ENCODE measurements at places on chromosomes 5 and 9.
A peak's percentile ranks its signal among the peaks of the same experiment; 100 is the strongest.

DNA sequence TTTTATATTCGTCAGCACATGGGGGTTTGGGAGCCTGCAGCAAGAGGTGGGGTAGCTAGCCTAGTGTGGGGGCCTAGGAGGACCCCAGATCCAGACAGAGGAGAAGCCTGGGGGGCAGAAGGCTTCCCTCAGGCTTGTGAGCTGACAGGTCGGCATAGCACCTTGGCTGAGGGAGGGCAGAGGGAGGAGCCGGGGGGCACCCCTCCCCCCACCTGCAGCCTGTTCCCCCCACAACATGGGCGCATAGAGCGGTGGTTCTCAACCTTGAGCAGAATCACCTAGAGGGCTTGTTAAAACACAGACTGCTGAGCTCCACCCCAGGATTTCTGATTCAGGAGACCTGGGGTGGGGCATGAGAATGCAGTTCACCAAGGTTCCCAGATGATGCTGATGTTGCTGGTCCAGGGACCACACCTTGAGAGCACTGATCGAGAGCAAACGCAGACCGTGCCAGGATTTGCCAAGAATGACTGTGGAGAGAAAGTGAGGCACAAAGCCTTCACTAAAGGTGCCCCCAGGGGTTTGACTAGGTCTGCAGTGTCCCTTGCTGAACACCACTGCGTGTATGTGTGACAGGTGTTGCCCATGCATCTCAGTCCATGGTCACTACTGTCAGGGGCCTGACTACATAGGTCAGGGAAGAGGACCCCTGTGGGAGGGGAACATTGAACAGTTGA lies 163.3 kb downstream of the MACROH2A1 start:
- no peak for DNase-seq

DNA sequence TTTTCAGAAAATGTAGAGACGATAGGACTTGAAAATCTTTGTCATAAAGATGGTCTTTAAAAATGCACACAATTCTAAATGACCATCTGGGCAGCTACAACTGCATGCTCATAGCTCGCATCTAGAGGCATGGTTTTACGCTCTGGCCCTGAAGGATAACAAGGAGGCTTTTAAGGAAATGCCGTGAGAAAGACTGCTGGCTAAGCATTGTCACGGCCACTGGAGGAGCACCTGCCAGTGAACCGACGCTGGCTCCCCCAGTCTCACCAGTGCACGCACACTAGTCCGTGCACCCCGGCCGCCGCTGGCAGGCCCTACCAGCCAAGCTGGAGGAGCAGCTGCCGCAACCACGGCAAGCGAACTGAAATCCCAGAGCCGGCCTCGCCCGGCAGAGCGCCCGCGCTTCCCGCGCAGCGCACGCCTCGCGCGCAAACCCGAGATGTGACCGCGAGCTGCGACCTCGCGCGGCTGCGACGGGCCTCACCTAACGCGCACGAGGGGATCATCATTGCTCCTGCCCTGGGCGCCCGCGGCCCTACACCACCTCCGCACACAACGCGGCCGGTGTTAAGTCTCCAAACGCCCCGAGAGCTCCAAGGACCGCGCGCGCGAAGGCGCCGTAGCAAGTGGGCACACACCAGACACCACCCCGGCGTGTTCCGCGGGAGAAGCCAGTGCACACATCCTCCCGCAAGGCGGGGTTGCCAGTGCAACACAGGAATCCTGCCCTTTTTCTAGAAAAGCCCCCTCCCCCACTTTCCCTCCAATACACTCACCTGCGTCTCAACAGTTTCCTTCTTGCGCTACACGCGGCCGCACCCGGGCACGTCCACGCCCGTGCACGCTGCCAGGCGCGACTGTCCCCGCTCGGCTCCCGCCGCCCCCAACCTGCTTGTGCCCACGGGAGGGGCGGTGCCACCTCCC lies 5.3 kb downstream of the ELAVL2 start:
- no peak for DNase-seq

DNA sequence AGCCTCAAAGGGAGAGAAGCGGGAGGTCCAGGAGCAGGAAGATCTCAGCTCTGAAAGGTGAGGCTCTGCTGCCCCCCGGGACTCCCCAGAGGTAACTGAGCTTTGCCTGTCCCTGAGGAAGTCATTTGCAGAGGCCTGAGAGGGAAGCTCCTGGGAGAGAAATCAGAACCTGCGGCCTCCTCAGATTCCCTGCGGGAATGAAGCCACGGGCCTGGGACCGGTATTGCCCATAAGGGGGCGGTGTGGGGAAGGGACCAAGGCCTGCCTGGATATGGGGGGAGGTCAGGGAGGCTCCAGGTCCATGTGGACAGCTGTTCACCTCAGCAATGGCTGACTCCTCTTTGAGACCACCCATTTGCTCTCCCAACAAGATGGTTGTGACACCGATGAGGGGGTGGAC lies 1.3 kb downstream of the SPATA31E1 start:
- no peak for DNase-seq

DNA sequence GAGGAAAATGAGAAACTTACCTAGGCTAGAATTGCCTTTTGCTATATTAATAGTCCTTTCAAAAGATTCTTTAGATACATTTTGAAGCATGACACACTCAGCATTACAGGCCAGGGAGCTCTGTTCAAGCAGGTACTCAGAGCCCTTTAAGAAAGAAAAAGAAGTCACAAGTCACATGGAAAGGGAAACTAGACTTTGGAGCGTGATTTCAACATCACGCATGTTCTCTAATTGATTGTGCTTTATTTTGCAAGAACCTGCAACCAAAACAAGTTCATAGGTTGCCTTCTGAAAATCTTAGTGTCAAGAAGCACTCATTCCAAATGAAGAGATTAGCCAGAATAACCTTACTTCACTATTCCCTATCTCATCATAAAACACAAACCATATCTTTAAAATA lies 103.8 kb downstream of the MPDZ start:
- no peak for DNase-seq

GRCh38 chr9:88988796-88989641 lies 2.2 kb upstream of the S1PR3 start:
- DNase-seq = no peak

- DNase-seq = no peak
Observed at GRCh38 chr5:131373265-131373664, 109.4 kb downstream of the CDC42SE2 start.

DNA sequence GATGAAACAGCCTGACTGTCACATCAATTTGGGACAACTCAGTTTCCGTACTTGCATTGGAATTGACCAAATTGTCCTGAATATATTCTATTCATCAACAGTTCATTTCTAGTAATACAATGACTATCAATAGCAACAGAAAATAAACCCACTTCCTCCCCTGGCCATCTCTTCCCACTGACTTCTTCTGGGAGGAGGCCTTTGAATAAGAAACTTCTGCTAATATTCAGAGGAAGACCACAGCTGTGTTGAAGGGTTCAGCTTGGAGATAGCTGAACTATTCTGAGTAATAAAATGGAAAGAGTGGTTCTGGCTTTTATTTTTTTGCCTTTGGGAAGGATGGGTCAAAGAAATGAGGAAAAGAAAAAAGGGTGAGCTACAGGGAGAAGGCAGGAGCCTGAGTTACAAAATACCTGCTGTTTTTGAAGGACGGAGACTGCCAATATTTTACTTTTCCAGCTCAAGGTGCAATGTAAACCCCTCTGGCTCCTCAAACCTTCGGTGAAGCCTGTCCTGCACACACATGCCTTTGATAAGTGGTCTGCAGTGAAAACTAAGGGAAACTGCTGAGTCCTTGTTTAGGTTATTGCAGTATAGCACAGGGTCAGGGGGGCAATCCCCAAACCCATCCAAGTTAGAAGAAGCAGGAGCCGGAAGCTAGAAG lies 29.9 kb downstream of the FYB1 start:
- no peak for DNase-seq

- no peak for DNase-seq
Observed at GRCh38 chr9:72165821-72166547, 16.7 kb downstream of the GDA start.

GRCh38 chr5:156907667-156908066 lies 55.4 kb downstream of the TIMD4 start:
- no peak for DNase-seq

DNA sequence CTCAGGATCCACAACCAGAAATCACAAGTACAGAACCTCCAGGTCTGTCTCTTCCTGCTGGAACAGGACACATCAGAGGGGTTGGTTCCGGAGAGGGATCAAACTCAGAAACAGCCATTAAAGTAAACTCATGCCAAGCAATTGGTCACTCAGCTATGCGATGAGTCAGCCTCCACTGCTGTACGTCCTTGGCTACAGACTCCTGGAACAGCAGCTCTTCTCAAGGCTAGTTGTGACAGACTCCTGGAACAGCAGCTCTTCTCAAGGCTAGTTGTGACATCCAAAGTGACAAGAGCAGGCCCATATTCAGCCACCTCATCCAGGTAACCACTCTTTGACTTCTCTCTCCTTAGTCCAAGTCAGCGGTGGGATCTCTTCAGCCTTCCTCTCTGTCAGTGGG lies at the start of gene SPINK13:
SPINK13 (plus strand) TSS at position 229 of the 400 bp plus-strand sequence. CDS start 1,279 bp downstream, outside the sequence.
- DNase-seq = no peak

DNA sequence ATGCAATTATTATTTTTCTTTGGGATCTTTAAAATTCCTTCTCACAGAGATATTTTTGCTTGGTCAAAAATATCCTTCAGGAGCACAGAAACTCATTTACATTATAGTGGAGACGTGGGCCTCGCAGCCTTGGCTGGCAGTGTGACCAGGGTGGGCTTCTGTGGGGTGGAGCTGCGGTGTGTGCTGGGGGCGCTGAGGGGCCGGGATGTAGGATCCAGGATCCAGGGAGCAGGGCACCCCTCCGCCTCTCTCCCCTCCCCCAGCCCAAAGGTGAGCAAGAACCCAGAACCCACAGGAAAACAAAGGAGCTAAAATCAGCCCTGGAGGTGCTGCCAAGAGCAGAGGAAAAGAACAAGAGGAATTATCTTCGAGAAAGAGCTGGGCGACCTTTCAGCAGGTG lies 79.1 kb upstream of the OLFM1 start:
- no peak for DNase-seq

- no peak for DNase-seq
Observed at GRCh38 chr5:88882276-88883038, 527 bp downstream of the MEF2C start.

GRCh38 chr9:28073270-28073669 lies 500.0 kb upstream of the C9orf72 start:
- DNase-seq = no peak

GRCh38 chr9:93183663-93184431 lies at the start of gene WNK2:
TSS of gene WNK2 (plus strand) at chr9:93184139. CDS start at chr9:93184930, 791 bp downstream.
- peak; percentile 21 for DNase-seq

- DNase-seq = no peak
Observed at GRCh38 chr9:24625097-24625496, 79.4 kb upstream of the IZUMO3 start.

All from activated T-cell treated with anti-CD3 and anti-CD28 coated beads for 4 hours (primary cell).